ENCODE measurements at places on chromosomes 7 and 10.

- no peak for DNase-seq
Observed at GRCh38 chr7:133549633-133550032, 296.8 kb downstream of the EXOC4 start.

DNA sequence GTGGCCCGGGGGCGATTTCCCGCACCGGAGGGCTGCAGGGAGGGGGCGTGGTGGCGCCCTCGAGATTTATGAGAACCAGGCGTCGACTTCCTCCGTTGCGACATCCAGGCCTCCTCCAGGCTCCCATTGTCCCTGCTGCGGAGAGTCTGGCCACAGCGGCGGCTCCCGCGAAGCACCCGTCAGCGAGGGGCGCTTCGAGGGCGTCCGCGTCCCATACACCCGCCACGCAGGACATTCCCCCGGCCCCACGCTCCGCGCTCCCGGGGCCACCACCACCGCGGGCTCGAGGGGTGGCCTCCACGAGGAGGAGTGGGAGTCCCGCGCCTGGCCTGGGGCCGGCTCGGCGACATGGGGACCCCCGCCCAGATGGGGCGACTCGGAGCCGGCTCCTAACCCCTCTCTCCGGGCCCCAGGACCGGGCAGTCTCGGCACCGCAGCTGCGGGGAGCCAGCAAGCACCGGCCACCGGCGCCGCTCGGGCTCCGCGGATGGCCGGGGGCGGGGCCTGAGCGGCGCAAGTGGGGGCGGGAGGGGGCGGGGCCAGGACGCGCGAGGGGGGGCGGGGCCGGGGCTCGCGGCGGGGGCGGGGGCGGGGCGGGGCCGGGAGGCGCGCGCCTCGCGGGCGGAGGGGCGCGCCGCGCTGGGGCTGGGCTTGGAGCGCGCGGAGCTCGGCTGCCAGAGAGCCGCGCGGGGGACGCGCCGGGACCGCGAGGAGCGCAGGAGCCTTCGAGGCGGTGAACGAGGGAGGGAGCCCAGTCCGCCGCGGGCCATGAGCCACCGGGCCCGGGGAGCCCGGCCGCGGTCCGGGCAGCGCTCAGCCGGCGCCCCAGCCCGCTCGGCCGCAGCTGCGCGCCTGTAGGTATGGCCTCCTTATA is at the start of gene SH2B2:
Gene SH2B2, plus strand, starts transcription at position 632 of the 874 bp plus-strand sequence. CDS start 13,683 bp downstream, outside the sequence.
- DNase-seq, result peak; percentile 59

GRCh38 chr7:142300689-142301088 is 42.8 kb upstream of the PRSS58 start:
- DNase-seq, result peak; percentile 3

DNA sequence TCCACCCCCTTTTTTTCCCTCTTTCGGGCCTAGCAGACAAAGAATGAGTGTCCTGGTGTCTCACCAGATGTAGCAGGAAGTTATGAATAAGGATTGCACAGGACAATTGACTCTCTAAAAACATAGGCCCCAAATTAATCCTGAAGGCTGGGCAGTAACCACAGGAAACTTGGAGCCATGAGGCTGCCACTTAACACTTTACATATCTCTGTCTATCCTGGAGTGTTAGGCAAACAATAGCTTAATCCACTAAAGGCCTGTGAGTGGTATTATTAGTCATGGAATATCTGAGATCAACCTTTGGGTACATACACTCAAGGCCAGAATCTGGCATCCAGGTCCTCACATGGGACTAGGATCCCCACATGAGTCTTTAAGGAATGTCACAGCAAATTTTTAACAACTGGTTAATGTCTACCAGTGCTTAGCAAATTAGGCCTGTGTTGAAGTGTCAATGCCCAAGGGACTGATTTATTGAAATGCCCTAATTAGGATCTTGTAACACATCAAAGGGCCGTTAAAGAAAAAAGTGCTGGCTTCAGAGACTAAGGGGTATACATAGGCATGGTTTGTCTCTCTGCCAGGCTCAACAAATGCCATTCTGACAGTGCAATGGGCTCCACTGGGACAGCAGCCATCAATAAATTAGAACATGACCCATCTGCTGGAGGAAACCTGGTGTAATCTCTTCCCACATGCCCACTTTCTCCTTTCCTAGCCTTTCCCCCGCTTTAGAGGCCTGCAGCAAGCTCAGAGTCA is 196.7 kb upstream of the TBX20 start:
- no peak for DNase-seq

DNA sequence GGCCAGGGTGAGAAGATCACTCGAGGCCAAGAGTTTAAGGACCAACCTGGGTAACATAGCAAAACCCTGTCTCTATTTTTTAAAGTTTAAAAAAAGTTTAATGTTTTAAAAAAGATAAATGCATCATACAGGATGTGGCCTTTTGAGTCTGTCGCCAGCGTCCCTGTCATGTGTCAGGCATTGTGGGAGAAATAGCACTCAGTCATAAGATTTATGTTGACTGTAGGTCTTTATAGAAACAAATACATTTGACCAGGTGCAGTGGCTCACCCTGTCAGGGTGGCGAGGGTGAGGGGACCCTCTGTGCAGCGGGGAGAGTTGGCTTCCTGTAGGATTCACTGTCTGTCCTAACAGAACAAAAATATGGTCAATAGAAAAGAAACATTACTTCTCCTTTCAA is 63.5 kb upstream of the SH2B2 start:
- no peak for DNase-seq

- no peak for DNase-seq
Observed at GRCh38 chr10:125362950-125363349, 202.6 kb upstream of the CTBP2 start.

DNA sequence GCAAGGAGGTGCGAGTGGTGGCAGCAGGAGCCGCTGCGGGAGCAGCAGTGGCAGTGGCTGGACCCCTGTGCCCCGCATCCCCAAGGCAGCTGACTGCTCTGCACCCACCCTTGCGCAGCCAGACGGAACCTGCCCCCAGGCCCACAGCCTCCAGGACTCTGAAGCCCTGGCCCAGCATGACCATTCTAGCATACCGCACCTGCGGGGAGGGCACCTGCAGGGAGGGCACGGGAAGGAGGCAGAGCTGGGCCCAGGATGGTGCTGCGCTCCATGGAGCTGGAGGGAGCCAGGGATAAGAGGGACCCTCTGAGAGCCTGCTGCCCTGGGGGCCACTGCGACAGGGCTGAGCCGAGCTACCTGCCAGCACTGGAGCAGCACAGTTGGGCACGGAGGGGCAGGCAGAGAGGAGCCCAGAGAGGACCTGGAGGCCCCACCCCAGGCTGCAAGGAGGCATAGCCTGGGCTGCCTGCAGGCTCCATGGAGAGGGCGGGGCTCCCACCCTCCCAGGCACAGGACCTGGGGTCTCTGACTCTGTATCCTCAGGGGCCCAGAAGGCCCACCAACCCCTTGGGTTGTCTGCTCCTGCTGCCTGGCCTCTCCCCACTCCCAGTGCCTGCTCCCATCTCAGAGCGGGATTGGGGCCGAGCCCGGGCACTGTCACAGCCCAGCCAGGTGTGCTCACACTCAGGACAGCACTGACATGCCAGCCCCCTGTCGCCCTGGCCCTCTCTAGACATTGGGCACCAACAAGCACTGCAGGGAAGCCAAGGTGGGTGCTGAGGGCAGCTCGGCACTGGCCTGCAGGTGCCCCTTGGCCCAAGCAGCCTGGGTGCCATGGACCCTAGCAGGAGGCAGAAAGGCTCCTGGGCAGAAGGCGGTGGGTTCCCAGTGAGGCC is 87.6 kb downstream of the HTR7 start:
- DNase-seq, result no peak

GRCh38 chr7:145978769-145979168 is 137.8 kb upstream of the CNTNAP2 start:
- no peak for DNase-seq

GRCh38 chr10:61903221-61903927 is 1.9 kb downstream of the ARID5B start:
- DNase-seq, result peak; percentile 83

DNA sequence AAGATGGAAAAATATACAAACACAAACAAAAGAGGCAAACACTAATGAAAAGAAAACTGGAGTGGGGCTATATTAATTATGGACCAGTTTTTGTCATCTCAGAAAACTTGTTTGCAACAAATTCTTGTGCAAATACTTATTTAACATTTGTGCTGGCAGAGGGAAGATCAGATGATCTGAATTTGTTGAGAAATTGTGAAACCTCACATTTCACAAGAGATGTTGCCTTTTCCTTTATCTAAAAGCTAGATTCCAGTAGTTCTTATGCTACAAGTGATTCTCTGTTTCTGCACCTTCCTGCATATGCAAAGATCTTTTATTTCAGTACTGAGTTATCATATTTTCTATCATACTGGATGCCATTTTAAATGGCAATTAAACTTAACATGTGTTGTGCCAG is 320.7 kb downstream of the SUGCT start:
- no peak for DNase-seq

DNA sequence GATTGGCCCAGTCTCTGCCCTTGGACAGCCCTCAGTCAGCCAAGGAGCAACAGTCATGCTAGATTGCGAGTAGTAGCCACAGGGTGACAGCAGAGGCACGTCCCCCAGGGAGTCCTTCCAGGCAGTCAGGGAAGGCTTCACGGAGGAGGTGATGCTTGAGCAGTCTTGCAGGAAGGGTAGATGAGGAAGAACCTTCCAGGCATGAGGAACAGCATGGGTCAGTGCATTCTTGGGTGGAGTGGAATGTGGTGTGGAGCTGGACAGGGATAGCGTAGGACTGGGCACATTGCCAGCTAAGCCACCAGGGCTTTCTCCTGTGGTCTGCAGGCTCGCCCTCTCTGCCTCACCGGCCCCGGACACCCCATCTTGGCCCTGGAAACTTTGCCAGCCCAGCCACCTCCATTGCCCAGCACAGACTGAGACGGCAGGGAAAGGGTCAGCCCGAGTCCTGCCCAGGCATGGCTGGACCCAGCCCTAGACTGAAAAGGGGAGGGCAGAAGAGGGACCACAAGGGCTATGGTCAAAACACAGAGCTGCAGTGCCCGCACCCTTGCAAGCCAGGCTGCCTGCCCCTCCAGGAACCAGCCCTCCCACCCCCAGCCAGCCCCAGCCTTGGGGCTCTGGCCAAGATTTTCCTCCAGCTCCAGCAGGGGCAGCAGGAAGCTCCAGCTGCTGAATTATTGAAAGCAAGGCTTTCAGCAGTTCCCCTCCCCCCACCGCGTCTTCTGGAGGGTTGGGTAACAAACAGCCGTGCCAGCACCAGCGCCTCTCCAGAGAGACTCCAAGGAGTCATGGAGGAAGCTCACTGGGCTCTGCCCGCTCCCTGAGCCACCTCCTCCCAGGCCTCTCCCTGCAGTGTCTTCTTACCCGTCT is 18.7 kb downstream of the SRRM3 start:
- DNase-seq, result peak; percentile 30

- DNase-seq, result peak; percentile 86
Observed at GRCh38 chr10:60975716-60976115, 31.7 kb upstream of the RHOBTB1 start.

DNA sequence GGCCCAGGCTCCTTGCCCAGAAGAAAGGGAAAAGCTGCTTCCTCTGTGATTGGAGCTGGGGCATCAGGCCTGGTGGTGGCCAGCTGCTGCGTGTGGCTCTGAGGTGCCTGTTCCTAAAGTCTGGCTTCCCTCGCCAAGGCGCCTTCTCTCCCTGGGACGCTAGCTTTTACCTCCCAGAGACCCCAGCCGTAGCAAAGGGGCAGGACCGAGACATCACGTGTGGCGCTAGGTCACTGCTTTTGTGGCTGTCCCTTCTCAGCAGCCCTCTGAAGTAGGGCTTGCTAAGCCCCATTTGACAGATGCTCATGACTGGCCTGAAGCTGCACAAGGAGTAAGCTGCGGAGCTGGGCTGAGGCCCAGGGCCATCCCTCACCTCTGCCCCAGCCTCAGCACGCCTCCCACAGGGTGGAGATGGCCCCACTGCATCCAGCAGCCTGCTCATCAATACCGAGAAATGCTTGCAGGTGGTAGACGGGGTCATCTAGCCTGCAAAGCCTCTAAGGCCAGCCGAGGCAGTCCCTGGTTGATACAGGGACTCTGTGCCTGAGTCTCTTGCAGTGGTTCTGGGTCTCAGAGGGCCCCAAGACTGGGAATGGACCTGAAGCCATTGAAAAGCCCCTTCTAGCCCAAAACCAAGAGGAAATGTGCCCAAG is 171.2 kb downstream of the LCOR start:
- no peak for DNase-seq

DNA sequence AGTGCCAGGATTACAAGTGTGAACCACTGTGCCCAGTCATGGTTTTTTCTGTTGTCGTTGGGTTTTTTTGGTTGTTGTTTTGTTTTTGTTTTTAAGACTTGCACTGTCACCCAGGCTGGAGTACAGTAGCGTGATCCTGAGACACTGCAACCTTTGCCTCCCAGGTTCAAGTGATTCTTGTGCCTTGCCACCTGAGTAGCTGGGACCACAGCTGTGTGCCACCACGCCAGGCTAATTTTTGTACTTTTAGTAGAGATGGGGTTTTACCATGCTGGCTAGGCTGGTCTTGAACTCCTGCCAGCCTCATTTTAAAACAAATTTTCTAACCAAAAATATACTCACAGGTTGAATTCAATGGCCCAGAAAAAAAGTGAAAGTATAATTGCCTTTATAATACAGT is 174.1 kb downstream of the AHR start:
- no peak for DNase-seq

- no peak for DNase-seq
Observed at GRCh38 chr7:156616269-156617202, 24.0 kb upstream of the RNF32 start.

DNA sequence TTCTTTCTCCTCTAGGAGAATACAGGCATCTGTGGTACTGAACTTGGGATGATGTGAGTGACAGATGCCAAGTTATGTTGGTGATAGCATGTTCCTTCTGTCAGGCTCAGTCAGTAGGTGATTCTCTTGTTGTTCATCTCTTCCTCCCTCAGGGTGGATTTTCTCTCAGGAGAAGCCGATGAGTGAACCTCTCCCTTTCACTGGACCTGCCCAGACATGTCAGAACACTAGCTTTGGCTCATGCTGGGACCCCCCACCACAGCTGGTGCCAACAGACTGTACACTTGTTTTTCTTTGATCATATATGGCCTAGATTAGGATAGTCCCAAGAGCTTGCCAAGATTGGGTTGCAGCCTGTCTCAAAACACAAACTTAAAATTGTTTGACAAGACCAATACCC is 129.4 kb downstream of the BMPER start:
- no peak for DNase-seq

- DNase-seq, result no peak
Observed at GRCh38 chr10:124993736-124994451, 52.0 kb downstream of the ZRANB1 start.

DNA sequence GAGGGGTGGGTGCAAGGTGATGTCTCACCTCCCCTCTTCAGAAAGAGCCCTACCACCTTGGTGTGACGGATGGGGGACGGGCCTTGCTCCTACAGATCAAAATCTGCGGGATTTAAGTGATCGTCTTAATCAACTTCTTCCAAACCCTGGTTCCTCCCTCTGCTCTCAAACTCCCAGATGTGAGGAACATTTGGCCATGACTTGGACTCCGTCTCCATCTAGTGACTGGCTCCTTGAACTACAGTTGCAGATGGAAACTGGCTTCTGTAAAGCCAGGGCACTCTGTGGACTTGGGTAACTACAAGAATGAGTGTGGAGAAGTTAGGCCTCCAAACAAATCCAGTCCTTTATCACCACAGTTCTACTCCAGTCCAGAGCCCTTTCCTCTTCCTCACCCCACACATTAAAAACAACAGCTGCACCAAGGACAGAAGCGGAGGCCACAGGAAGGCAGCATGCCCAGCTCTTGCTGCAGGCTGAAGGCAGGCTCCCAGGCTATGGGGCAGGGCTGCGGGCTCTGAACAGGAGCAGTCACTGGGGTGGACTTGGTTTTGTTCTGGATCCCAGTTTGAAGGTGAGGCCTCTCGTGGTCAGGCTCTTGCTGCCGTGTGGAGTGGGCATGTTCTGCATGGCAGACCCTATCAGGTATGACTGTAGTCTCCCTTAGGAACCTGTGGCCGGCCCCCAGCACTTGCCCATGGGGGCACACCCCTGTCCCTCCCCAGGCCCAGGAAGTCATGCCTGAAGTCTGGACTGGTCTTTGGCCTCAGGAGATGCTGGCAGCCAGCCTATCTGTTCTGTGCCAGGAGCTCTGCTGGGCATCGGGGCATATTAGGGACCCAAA is 79.4 kb downstream of the VWC2 start:
- DNase-seq, result peak; percentile 63

All from OCI-M1 (cell line).